Cardiac fibroblast (primary cell): ENCODE measurements at places on chromosomes 6 and 20.
A peak's percentile ranks its signal among the peaks of the same experiment; 100 is the strongest.

DNA sequence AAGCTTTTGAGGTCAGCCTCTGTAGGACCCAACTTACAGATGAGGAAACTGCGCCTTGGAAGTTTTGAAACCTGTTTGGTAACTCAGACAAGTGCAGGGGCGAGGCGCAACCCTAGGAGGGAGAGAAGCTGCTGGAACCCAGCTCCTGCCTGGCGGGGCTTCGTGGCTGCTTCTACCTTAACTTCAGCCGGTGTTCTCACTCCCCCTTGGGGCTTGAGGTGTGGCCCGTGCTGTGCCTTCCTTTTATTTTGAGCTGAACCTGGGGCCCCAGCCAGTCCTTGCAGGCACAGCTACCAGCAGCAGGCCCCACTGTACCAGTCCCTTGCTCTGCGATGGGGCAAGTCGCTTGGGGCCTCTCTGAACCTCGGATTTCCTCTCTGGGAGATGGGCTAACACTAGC, 12.0 kb downstream of the RBM38 start:
- no peak for DNase-seq

DNA sequence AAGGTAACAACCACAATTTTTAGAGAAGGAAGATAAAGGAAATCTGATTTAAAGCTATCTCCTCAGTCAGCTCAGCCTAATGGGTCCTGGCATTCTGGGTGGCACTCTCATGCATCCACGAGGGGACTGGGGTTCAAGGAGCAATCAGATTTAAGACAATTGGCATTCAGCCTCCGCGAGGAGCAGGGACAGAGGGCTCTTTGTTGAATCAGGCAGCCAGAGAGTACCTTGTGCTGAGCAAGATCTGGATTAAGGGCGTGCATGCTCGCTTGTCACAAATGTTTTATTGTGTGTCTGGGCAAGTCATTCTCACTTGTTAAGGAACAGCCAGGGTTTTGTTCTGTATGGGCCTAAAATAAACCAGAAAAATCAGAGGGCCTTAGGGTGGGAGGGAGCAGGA, 475.3 kb upstream of the NRSN1 start:
- DNase-seq: no peak

DNA sequence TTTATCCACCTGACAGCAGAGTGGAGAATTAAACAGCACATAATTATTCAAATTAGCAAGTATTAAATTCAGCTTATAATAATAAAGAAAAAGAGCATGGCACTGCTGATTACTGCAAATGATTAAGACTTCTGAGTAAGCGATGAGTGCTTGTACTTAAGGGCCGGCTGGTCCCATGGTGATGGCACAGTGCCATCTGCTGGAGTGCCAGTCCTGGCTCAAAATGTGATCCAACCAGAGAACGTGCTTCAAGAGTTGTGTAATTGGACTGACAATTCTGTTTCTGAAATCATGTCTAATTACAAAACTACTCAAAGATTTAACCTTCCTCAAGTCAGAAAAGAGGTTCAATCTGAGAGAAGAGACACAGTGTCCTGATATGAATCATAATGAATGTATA, 181.6 kb upstream of the RGS17 start:
- DNase-seq: peak; percentile 74

- DNase-seq: no peak
These were observed 24.9 kb upstream of the TMEM14A start for GRCh38 chr6:52645976-52646375.

DNA sequence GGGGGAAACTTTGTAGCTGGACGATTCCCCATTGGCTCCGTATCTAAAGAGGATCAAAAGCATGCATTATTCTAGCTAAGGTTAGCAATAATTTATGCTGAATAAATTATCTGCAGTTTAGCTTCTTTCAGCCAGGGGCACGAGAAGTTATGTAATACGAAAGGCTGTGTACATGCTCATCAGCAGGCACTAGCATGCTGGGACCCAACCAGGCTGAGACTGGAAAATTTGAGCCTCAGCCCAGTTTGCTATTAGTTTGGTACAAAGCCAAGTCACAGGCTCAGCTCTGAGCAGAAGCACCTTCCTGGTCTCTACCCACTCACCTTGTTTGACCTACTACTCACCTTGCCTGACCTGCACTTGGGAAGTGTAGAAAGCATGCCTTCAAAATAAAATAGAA, 328.1 kb upstream of the ARID1B start:
- DNase-seq: no peak

GRCh38 chr20:48482790-48483189, 345.0 kb downstream of the PREX1 start:
- no peak for DNase-seq

- peak; percentile 39 for DNase-seq
These were observed 238.9 kb downstream of the PRL start for GRCh38 chr6:22057962-22058361.

- no peak for DNase-seq
These were observed 6.8 kb upstream of the COMMD7 start for GRCh38 chr20:32749914-32750637.

DNA sequence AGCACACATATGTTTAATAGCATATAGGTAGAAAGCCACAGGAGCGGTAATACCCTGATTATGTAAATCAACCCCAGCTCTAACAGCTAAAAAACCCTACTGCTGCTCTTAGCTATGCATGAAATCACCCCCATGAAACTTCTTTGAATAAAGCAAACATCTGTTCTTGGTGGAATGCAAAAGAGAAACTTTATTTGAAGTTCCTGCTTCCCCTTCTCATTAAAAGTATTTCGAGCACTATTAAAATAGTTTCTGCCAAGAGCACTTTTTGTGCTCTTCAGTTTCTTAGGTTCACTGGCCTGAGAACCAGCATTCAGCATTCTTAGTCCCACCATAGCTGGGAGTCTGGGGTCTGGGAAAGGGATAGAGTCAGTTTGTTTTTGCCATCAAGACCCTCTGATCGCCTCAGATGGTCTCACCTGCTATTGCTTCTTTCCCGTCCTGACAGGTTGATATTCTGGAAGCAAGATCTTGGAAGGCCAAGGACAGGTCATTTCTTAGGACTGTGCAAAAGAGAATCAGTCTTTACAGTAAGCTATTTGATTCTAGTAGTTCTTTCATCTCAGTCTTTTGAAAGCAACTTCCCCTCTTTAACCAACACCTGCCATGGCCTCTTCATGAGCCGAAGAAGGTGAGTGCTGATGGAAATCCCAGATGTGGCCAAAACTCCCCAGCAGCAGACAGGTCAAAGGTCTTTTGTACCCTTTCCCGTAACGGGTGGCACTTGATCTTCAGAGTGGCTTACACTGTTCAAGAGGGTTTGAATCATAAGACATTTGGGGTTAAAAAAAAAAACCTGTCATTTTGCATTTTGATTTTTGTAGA, 76.5 kb upstream of the TMEM170B start:
- DNase-seq: no peak

GRCh38 chr6:12992770-12993169, 276.2 kb downstream of the PHACTR1 start:
- no peak for DNase-seq

- peak; percentile 31 for DNase-seq
These were observed 9.6 kb downstream of the TTPAL start for GRCh38 chr20:44485078-44485829.

DNA sequence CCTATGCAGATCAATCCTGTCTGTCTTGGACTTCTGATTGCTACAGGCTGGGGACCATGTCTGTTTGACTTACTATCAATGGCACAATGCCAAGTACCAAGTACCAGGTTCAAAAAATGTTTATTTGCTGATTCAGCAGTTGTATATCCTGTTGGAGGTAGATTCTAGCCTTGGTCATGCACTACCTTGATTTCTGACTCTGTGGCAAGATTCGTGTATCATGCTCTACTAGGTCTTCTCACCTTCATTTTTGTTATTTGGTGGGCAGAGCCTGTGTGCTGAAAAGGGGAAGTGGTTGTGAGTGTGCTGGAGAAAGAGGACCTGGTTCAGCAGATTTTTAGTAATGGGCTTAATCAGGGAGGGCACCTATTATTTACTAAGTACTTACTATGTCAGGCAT, 192.4 kb upstream of the MYLIP start:
- no peak for DNase-seq

DNA sequence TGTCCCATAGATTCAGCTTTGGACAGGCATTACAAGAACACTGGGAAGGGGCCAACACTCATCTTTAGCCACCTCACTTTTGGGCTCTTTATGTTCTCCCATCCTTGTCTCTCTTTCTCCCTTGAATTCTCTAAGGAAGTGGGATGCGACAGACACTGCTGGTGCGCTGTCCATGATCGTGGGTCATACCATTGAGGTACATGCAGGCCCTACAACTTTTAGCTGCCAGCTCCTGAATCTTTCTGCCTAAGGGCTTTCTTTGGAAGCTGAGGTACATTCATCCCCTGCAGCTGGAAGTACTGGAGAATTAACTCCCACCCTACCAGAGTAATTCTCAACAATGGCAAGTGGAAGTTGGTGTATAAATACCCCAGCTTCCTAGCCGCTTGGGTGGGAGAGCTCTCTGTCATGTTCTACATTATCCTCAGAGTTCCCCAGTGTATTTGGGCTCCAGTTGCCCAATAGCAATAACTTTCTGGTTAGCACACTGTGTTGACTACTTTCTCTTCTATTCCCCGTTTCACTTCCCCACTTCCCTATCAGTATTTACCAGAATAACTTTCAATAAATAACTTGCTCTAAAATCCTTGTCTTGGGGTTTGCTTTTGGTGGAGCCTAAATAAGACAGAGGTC, 309.4 kb upstream of the RNF24 start:
- no peak for DNase-seq

DNA sequence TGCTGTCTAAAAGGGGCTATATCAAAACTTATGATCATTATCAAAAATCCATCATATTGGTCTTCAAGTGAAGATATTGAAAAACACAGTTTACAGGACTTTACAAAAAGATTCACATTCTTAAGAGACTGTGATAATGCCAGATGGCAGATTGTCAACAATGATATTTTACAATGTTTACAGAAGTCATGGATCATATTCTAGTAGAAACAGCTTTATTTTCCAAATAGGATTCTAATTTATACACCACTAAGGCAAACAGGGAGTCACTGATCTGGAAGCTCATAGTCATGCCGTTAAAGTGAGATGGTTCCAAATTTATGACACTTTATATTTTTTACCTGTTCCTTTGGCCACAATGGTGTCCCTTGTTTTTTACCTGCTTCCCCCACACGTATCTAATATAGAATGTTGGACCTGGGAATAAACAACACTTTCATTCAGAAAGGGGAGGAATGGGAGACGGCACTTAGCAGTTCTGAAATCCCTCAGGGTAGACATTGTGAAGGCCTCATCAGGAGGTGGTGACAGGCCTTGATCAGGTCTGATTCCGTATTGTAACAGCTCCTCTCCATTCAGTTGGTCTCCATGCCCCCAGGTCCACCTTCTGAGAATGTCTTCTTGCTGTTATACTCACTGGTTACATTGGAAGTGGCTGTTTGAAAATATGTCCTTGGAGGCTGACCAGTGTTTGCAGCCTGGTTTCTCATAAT, 228.6 kb downstream of the ADGB start:
- DNase-seq: no peak

GRCh38 chr6:142867355-142867801, 77.6 kb downstream of the HIVEP2 start:
- DNase-seq: peak; percentile 34

- DNase-seq: no peak
These were observed 144.3 kb upstream of the PRDM1 start for GRCh38 chr6:105941621-105942412.

- no peak for DNase-seq
These were observed 47.9 kb downstream of the COL11A2 start for GRCh38 chr6:33144373-33144772.

- peak; percentile 70 for DNase-seq
These were observed 154.6 kb downstream of the RFPL4B start for GRCh38 chr6:112501705-112502104.

- DNase-seq: no peak
These were observed 432.8 kb downstream of the PKHD1 start for GRCh38 chr6:51654647-51655046.

DNA sequence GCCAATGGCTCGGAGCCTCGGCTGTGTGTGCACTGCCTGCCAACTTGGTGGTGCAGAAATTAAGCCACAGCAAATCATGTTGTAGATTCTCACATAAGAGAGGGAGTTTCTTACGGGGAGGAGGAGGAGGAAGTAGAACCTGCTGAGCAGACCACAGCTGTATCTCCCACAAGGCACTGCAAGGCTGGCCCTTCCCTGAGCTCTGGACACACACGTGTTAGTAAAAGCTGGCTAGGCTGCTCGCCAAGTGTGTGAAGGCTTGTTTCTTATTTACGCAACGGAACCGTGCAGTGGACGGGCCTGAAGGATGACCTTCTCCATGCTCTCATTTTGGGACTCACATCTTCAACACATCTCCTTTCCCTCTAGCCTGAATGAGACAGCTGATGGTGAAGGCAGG, 15.7 kb upstream of the QKI start:
- DNase-seq: no peak

DNA sequence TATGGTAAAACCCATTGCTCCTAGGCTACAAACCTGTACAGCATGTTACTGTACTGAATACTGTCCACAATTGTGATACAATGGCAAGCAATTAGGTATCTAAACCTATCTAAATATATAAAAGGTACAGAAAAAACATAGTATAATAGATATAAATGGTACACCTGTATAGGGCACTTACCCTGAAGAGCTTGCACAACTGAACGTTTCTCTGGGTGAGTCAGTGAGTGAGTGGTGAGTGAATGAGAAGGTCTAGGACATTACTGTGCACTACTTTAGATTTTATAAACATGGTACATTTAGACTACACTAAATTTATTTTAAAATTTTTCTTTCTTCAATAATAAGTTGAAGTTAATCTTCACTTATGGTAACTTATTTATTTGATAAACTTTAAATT, 119.9 kb upstream of the CEP85L start:
- DNase-seq: no peak

GRCh38 chr6:100269189-100269588, 195.5 kb downstream of the SIM1 start:
- DNase-seq: peak; percentile 90

- DNase-seq: no peak
These were observed 49.0 kb downstream of the MDGA1 start for GRCh38 chr6:37648465-37649330.

DNA sequence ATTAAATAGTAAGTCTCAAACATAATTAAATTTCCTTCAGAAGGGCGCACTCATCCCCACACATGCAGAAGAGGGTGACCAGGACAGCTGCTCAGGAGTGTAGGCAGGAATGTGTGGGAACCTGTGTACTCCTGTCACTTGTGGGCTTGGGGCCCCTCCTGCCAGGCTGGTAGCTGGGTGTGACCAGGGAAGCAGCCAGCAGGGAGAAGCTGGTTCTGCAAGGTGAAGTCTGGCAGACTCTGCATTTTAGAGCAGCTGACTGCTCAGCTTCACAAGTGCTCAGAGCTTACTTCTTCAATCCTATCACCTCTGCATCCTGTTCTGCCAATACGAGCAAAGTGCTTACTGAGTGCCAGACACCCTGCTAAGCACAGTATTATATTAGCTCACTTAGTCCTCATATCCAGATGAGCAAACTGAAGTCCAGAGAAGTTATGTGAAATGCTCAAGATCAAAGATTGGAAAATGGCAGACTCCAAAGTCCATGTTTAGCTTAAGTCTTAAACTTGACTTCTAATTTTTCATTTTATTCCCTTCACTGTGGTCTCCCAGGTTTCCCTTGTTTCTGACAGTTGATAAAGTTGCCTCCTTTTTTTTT, 27.9 kb downstream of the ELMO2 start:
- no peak for DNase-seq

GRCh38 chr6:85580118-85580877, 13.4 kb downstream of the SNX14 start:
- no peak for DNase-seq

- DNase-seq: no peak
These were observed 261.2 kb downstream of the PTPRK start for GRCh38 chr6:128259029-128259724.

- DNase-seq: no peak
These were observed 84.3 kb downstream of the FRK start for GRCh38 chr6:115976321-115976870.
